Renal pelvis (tissue), 12 donors: ENCODE measurements at places on chromosomes 1 and 21. TPM values are rescaled to one million over a fixed set of nuclear protein-coding genes. Genes with fewer than 3 reads are reported as not detected.

LCE1D gene
- not detected for polyA plus RNA-seq

GRCh38 chr1:185241127-185241526, 75.9 kb downstream of the IVNS1ABP start:
- no peak for DNase-seq

- no peak for DNase-seq
These were observed 91.7 kb upstream of the GNG4 start for GRCh38 chr1:235741294-235741693.

TEX38 gene
- polyA plus RNA-seq, result 0.55 TPM

DNA sequence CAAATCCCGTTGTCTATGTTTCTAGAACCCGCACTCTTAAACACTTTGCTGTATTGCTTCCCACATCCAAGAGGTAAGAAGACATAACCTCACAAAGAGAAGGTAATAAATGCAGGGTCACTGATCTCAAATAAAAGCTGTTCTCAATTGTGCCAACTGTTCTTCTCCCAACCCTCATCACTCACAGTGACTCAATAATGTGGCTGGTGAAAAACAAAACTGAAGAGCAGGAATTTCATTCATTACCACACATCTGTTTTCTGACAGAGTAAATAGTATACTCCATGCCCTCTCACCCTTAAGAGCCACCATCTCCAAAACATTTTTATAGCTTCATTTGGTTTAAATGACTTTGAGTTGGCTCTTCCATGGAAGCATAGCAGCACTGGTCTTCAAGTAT, 6.2 kb upstream of the ERICH3 start:
- no peak for DNase-seq

- DNase-seq, result no peak
These were observed 14.0 kb downstream of the BCAR3 start for GRCh38 chr1:93667642-93668041.

PGLYRP4 gene
- polyA plus RNA-seq, result not detected

CACNA1E gene
- polyA plus RNA-seq, result 0.53 TPM

DNA sequence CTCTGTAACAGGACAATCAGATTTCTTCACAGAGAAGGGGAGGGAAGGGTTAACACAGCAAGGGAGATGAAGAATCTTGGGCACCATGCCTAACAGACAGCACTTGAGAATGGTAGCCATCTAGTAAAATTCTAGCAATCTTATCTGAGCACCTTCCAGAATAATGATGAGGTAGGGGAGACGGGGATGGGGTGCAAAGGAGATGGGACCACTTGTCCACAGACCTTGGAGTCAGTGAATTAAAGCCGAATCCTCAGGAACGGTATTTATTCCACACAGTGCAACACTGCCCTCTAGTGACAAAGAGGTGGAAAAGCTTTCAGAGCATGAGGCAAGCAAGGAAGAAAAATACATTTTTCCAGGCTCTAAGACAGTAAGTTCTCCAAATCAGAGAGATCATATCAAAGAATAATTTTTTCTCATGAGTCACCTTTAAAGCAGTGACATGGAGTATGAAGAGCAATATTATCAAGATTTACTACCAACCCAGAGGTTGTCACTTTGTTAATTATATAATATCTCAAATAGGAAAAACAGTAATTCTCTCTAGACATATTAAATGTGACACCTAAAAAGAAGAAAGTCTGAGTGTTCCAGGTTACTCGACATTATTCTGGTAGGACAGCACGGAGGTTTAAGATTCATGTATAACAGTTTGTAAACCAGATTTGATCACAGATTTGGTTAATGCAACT, 43.3 kb upstream of the LPAR3 start:
- peak; percentile 79 for DNase-seq

FMO4 gene
- 26.0 TPM for polyA plus RNA-seq

DNA sequence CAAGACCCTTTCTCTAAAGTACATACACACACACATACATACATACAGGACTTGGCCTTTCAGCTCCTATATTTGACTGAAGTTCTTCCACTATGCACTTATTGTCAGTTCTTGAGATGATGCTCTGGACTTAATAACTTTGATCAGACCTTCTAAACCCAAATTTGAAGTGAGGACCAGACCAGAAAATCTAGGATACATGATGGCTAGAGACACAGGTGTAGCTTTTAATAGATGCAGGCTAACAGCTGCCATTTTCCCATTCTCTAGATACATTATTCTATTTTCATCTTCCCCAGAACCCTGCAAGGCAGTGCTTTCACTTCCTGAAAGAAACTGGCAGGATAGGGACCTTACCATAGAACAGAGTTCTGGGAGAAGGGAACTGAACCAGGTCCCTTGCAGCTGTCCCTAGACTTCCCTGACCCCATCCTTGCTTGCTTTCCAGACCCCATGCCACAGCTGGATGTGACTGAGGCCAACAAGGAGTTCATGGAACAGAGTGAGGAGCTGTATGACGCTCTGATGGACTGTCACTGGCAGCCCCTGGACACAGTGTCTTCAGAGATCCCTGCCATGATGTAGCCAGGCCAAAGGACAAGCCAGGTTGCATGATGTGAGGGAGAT, 14.9 kb upstream of the RAB42 start:
- no peak for DNase-seq

- DNase-seq, result no peak
These were observed 12.5 kb downstream of the PIP5K1A start for GRCh38 chr1:151210830-151211229.

GRCh38 chr1:29258189-29258975, 22.1 kb downstream of the PTPRU start:
- DNase-seq, result no peak

GRCh38 chr1:226480461-226480860, 68.1 kb upstream of the STUM start:
- DNase-seq, result no peak

- DNase-seq, result no peak
These were observed 14.5 kb upstream of the CSF3R start for GRCh38 chr1:36497207-36497606.

- DNase-seq, result no peak
These were observed 257.1 kb downstream of the BRINP2 start for GRCh38 chr1:177427811-177428210.

PHF13 gene
- 24.7 TPM for polyA plus RNA-seq

DMRTA2 gene
- not detected for polyA plus RNA-seq

RER1 gene
- polyA plus RNA-seq, result 122 TPM

GRCh38 chr1:89042491-89042890, 19.8 kb upstream of the GBP3 start:
- no peak for DNase-seq

DNA sequence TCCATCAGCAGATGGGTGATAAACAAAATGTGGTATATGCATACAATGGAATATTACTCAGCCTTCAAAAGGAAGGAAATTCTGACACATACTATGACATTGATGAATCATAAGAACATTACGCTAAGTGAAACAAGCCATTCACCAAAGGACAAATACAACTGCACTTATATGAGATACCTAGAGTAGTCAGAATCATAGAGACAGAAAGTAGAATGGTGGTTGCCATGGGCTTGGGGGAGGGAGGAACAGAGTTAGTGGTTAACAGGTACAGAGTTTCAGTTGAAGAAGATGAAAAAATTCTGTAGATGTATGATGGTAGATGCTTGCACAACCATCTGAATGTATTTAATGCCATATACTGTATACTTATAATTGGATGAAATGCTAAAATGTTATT, 39.1 kb upstream of the KCNK2 start:
- no peak for DNase-seq
